ENCODE measurements at places on chromosomes 5 and 9. TPM values are rescaled to one million over a fixed set of nuclear protein-coding genes. Genes with fewer than 3 reads are reported as not detected.

- no peak for DNase-seq
These were observed 685 bp upstream of the ADAMTS19 start for GRCh38 chr5:129459450-129459776.

Gene RAB3C
- not detected for total RNA-seq

DNA sequence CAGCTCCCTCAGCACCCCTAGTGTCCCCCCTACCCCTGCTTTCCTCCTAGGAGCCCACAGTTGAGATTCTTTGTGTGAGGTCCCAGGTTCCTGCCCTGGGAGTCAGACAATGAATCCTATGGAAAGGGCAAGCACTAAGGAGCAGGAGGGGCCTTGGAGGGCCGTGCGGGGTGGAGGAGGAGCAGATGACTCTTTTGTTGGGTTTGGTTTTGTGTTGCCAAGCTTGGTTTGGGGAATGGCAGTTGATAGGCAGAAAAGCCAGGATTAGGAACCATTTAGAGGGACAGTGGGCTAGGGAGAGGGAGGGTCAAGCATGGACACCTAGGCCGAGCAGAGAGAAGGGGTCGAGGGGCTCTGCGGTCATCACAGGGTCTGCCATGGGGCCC, 61.6 kb upstream of the SPTLC1 start:
- DNase-seq = no peak

DNA sequence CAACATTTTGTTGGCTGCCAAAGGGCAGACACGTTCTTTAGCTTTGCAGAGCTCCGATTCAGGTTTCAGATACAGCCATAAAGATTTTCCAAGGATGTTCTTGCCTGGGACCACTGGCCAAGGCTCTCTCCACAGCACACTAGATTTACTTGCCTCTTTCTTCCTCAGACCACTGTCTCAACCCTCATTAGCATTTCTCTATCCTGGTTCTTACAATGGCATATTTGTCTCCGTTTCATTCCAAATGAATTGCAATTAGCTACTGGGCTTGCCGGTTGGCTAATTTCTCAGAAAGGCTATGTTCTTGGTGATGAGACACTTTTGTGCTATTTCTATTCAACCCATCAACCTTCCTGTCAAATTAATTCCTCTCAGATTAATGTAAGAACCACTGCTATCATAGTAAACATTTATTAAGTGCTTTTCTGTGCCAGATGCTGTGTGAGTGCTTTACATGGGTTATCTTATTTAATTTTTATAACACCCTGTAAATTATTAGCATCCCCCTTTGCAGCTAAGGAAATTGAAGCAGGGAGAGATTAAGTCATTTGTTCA, 118.4 kb upstream of the NR3C1 start:
- no peak for DNase-seq

Gene BTNL8
- 0.18 TPM for total RNA-seq

Gene PCDHGA11
- 0.50 TPM for total RNA-seq

Gene NEURL1B
- 0.10 TPM for total RNA-seq

Measured in HT1080 (cell line).